Kidney epithelial cell (primary cell): ENCODE measurements at places on chromosomes 13 and 19.

- no peak for DNase-seq
These were observed 720 bp downstream of the FARP1 start for GRCh38 chr13:98143601-98144026.

DNA sequence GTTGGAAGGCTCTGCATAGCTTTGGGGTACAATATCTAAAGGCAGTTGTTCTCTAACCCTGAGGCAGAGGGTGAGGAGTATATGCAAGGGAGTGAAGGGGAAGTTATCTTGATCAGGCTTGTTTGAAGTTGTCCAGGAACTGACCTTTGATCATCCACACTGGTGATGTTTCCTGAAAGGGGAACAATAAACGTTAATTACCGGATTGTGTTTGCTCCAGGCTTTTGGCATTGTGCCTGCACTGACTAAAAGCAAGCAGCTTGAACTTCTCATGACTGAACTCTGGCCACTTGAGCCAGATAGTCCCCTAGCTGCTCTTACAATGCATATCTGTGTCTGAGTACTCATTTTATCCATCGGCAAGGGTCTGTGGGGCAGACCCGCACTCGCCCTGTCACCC, 27.0 kb upstream of the ZNF726 start:
- DNase-seq, result no peak

GRCh38 chr19:3178377-3178972, at the start of gene S1PR4:
Gene S1PR4 (plus strand): TSS chr19:3178769. CDS start chr19:3178793, 24 bp downstream.
- no peak for DNase-seq

DNA sequence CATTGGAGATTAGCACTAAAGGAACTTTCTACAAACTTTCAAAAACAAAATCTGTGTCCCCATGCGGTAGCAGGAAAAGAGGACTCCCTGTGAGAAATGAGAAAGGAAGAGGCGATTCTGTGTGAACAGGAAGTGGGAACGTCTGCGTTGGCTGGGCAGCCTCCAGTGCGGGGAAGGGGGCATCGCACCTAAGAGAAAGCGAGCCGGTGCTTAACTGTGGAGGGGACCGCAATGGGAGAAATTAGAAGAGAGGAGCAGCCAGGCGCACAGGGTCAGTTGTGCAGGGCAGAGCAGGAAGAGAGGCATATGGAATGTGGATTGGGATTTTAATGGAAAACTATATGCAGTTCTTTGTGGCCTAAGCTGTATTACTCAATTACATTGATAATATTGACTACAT, 77.4 kb upstream of the DOCK9 start:
- no peak for DNase-seq

- DNase-seq, result no peak
These were observed 638.8 kb upstream of the SLITRK6 start for GRCh38 chr13:86438034-86438433.

- DNase-seq, result no peak
These were observed 3.7 kb upstream of the ZNRF4 start for GRCh38 chr19:5451494-5451893.

GRCh38 chr19:35300339-35300649, 8.3 kb downstream of the MAG start:
- DNase-seq, result no peak

DNA sequence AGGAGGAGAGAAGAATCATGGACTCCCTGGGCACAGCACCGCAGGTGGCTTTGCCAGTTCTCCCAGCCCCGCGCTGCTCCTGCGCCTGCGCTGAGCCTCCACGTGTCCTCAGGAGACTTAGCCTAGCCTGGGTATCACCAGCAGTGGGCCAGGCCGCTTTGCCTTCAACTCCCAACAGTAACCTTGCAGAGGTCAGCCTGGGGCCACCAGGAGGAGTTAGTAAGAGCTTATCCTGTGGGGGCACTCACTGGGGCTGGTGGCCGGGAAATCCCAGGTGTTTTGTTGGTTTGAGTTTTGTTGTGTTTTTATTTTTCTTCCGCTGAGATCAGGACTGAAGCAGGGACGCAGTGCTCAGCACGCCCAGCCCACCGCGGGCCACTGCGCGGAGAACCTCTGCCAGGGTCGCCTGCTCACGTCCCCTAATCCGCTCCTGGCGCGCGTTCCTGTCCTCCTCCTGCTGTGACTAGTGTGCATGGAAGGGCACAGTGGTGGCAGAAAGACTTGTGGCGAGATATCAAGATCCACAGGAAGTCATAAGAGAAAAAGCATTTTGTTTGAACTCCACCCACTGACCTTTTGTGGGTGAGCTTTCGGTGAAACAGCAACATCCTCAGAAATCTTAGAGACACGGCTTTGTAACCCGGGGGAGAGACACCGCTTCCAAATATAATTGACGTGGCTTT, 207.4 kb upstream of the RFC3 start:
- DNase-seq, result no peak

GRCh38 chr19:3459089-3459881, 21.0 kb downstream of the SMIM24 start:
- peak; percentile 82 for DNase-seq

DNA sequence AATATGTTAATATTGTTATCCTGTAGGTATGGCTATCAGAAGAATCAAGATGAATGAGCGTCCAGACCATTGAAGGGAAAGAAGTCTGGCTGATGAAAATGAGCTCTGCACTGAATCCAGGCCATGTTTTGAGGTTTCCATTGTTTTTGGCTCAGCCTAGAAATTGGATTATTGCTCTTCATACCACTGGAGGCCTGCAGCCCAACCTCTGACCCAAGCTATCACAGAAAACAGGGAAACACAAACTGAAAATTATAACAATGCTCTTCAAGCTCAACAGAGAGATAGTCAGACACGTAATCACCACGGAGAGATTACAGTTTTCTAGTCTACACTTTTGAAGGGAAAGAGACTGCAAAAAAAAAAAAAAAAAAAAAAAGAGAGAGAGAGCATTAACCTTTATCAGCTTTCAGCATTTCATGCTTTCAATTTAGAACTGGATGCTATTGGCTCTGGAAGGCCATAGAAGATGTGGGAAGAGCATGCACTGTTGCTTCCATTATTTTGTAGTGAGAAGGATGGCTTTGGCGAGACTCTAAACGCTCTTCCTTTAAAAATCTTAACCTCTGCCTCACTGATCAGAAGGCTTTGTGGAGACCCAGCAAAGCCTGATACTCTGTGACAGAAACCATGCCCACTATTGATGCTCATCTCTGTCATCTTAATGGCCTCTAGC, 10.8 kb downstream of the EDNRB start:
- no peak for DNase-seq

DNA sequence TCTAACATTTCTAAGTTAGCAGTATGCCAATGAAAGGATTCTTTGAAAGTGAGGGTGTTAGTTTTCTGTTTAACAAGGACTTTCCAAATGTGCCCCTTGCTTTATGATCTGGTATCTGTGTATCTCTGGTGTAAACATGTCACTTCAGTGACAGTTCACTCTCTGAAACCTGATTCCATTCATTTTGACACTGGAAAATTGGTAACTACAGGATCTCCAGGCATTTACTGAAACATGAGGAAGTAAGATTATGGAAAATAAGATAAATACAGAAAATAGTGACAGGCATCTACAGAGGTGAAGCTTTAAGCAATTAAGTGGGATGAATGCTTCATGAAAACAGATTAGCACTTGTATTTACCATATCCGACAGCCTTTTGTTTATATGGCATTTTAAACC, 101.6 kb upstream of the MYO16 start:
- DNase-seq, result no peak

GRCh38 chr13:41991936-41992335, 31.0 kb upstream of the VWA8 start:
- no peak for DNase-seq

DNA sequence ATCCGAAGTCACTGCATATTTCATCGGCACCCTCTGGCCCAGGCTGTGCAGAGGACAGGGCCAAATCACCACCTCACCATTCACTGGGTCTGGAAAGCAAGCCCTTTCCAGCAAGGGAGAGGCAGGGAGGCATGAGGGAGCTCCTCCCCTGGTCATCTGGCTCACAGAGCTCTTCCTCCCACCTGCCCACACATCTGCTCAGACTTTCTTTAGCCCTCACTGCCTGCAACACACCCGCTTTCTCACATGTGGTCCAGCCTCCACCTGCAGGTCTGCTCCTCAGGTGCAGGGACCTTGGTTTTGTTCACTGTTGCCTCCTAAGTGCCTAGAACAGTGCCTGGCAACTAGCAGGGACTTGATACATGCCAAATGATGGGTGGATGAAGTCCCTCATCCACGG, 21.0 kb upstream of the SLC35E1 start:
- no peak for DNase-seq

DNA sequence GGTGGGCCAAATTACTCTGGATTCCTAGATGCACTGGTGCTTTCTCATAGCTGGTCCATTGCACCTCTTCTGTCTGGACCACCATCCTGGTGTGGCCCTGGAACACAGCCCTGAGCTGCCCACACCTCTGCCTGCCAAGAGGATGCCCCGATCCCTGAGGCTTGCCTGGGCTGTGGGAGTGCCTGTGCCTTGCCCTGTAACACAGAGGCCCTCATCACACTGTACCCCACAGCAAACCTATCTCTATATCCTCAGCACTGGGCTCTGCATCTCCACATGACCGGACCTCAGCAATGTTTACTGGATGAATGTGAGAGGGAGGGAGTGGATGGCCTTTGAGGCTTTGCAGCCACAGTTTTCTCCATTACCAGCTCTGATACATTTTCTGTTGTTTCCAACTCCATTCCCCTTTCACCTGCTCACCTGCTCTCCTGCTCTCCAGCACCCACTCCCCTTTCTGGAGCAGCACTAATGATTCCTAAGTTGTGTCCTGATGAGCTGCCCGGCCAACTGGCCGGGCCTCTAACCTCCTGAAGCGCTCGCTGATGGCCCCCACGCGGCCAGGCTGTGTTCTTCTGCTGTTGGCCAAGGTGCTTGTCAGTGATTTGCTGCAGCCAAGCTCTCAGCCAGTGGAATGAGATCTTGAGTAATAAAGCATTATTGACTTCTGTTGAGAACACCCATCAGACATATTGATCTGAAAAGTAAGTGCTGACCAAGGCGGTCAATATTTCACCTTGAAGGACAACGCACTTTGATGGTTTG, 232.6 kb downstream of the TEX29 start:
- DNase-seq, result no peak

GRCh38 chr13:59643364-59643841, 520.3 kb downstream of the DIAPH3 start:
- no peak for DNase-seq

GRCh38 chr13:28485551-28485950, 9.4 kb downstream of the FLT1 start:
- no peak for DNase-seq

GRCh38 chr13:112725346-112726015, 35.6 kb downstream of the ATP11A start:
- peak; percentile 50 for DNase-seq

DNA sequence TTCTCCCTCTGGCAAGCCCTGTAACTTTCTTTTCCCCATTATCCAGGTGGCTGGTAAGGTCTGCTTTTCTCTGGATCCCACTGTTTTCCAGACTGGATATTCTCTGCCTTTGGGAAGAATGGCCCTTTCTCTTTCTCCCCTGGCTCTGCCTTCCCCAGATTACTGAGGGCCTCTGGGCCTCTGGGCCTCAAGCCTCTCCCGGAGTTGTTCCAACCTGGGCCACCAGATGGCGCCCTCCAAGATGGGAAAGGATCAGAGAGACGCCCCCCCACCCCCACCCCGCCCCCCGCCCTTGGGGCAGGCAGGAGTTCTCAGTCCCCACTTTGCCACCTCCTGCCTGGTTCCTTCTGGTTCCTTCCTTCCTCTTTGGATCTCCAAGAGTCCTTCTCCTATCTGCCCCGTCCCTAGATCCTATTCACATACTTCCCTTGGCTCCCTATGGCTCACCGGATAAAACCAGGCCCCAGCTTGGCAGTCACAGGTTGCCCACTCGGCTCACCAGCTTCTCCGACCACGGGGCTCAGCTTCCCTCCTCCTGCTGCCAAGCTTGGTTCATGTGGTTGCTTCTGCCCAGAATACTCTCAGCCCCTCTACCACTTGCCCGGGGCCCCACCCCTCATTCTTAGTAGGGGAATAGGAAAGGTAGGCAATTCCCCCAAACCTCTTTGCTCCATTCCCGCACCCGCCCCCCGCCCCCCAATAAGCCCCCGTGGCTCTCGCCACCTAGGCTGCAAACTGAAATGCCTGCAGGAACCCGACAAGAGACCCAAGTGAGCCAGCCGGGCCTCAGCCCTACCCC, 13.1 kb downstream of the EPS8L1 start:
- DNase-seq, result no peak

- peak; percentile 54 for DNase-seq
These were observed 125.2 kb downstream of the LACC1 start for GRCh38 chr13:44004878-44005277.

DNA sequence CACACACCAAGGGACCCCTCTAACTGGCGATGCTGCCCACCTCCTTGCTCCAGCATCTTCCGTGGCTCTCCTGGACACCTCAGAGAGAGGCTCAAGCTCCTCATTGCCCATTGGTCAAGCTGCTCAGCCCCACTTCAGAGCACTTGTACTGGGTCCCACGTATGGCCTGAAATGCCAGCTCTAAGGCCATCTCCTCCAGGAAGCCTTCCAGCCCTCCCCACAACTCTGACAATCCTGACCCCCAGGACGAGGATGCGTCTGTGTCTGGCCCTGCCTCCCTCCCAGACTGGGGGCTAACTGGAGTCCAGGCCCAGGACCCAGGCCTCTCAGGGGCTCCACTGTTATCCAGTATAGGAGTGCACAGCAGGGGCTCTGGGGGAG, 7.9 kb upstream of the HOMER3 start:
- no peak for DNase-seq

DNA sequence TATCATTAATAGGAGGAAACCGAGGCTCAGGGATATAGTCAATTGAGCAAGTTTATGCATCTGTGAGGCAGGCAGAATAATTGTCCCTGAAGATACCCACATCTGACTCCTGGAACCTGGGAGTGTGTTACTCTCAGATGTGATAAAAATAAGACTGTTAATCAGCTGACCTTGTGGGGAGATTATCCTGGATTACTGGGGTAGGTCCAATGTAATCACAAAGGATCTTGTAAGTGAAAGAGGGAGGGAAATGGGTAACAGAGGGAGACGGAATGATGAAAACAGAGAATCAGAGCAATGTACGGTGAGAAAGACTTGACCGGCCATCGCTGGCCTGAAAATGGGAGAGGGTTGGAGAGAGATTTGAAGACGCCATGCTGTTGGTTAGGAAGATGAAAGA, 3.2 kb upstream of the EDDM13 start:
- no peak for DNase-seq

DNA sequence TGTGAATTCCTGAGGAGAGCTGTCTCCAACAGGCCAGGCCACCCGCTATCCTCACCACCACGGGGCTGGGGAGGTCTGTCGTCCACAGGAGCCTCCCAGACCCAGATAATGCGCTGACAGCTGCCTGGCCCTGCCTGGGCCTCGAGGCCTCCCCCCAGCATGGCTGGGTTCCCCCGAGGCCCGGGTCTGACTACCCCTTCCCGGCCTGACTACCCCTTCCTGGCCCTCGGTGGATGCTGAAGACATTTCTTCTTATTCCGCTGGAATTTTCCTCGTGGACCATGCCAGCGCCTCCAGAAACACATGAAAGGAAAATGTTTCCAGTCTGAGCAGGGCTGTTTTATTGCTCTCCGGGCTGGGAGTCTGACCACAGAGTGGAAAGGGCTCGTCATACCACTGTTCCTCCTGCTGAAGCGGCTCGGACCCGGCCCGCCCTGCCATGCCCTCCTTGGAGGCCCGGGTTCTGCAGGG, 16.8 kb upstream of the COMP start:
- DNase-seq, result no peak

- no peak for DNase-seq
These were observed 53.5 kb upstream of the PCDH9 start for GRCh38 chr13:67283637-67284036.
